ENCODE measurements at places on chromosomes 11 and 22.

- no peak for DNase-seq
These were observed 214.5 kb downstream of the BARX2 start for GRCh38 chr11:129590030-129590752.

DNA sequence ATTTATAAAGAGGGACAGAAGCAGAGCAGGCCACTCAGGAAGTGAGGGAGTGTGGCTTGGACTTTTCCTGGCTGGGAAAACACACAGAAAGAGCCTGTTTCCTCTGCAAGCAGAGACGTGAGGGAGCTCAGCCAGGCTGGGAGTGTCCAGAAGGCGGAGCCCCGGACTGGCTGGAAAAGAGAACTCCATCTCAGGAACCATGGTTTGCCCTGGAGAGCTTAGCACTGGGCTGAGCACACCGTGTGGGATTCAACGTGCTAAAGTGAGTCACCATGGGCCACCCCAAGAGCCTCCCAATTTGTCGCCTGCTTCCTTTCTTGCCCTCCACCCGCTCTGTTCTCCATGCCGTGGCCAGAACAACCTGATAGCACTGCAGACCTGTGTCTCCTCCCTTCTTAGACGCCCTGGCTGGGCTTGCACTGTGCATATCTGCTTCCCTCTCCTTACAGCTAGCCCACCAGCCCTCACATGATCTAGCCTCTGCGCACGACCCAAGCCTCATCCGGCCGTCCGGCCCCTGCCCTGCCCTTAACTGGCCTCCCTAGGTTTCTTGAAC, 51.8 kb downstream of the GALNT18 start:
- DNase-seq, result no peak

GRCh38 chr11:72239313-72239848, 4.6 kb downstream of the PHOX2A start:
- DNase-seq, result peak; percentile 41

- DNase-seq, result no peak
These were observed 5.0 kb downstream of the BSCL2 start for GRCh38 chr11:62702246-62702645.

- DNase-seq, result no peak
These were observed 1.5 kb downstream of the IFITM5 start for GRCh38 chr11:297586-298405.

- no peak for DNase-seq
These were observed 64.6 kb downstream of the EXT2 start for GRCh38 chr11:44159848-44160721.

DNA sequence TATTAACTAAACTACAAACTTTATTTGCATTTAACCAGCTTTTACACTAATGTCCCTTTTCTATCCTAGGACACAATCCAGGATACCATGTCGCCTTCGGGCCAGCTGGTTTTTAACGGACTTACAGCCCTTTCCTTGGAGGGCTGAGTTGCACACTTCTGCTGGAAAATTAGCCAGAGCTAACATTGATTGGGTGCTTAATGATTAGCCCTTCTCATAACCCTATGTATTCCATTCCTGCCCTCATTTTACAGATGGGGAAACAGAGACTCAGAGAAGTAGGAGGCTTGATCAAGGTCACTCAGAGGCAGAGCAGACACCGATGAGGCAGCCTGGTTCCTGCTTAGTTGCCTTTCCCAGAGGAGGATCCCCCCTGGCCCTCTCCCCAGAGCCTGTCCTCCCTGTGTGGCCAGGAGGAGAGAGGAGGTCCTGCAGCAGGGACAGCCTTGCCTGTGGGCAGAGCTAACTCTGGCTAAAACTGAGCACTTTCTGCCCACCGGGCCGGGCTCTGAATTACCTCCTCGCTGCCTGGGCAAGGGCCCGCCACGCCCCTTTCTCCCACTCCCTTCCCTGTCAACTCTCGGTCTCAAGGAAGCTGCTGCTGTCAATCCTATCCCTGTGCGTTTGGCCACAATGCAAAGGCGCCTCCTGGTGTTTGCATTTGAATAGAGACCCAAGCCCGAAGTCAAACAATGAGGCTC, 59.6 kb upstream of the PAX6 start:
- peak; percentile 49 for DNase-seq

DNA sequence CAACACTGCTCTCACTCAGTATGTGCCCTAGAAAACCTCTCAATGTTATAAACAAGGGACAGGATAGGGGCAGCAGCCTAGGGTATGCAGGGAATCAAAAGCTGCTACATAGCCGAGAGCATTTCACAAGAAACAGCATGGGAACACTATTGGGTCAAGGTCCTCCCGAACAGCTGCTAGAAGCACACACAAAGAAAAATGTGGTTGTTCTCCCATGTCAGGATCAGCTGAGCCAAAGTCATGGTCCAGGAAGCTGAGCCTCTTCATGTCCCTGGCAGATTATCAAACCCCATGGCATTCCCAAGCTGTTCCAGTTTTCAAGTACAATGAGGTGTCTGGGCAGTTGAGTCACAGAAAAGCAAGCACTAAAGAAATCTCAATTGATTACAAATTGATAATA, 21.0 kb upstream of the GDPD4 start:
- DNase-seq, result peak; percentile 34

GRCh38 chr11:117127171-117127901, 16.8 kb upstream of the PAFAH1B2 start:
- no peak for DNase-seq

- DNase-seq, result no peak
These were observed 557.1 kb upstream of the CADM1 start for GRCh38 chr11:116061322-116061721.

- DNase-seq, result peak; percentile 81
These were observed 4.3 kb upstream of the OSBPL5 start for GRCh38 chr11:3169255-3170043.

GRCh38 chr11:126537492-126537891, 182.0 kb downstream of the ST3GAL4 start:
- DNase-seq, result no peak

GRCh38 chr11:35888961-35889360, 54.9 kb upstream of the LDLRAD3 start:
- no peak for DNase-seq

DNA sequence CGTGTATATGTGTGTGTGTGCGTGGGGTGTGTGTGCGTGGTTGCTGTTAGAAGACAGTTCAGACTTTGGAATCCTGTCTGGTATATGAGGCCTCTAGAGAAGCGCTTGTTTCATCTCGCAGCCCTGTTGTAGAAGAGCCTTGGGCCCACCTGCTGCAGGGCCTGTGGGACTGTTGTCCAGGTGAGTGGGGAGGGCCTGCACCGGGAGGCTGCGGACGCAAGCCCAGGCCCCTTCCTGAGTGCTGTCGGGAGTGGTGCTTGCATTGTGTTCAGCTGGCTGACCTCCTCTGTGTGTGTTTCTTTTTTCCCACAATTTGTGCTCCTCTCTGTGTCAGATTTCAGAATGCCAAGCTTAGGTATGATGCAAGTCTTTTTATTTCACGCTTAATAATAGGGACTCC, 128.4 kb downstream of the TBC1D22A start:
- no peak for DNase-seq

DNA sequence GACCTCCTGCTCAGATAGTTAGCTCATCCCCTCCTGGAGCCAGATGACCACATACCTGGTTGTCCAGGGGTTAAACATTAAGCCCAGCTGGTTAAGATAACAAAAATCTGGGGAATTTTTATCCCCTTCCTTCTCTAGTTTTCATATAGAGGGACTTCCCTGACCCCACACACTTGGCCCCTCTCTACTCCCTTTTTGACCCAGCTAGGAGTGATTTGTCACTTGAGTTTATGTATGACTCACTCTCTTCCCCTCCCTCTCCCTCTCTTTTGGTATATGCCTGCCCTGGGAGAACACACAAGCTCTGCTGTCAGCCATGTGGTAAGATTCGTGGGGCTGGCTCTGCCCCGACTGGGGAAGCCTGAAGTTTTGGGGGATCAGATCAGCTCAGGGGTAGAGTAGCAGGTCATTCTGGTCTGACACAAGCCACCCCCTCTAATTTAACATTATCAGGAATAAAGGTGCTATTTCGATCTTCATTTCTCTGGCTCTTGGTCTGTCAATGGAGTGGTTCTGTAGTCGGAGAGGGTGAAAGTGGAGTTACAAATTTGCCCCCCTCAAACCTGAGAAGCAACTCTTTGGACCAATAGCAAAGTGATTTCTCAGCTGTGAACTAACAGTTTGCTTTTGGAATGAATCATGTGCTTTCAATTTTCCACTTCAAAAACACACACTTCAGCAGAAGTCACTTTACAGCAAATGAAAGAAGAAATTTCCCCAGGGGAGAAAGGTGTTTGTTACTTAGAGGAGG, 415.3 kb upstream of the CADM1 start:
- DNase-seq, result peak; percentile 67

DNA sequence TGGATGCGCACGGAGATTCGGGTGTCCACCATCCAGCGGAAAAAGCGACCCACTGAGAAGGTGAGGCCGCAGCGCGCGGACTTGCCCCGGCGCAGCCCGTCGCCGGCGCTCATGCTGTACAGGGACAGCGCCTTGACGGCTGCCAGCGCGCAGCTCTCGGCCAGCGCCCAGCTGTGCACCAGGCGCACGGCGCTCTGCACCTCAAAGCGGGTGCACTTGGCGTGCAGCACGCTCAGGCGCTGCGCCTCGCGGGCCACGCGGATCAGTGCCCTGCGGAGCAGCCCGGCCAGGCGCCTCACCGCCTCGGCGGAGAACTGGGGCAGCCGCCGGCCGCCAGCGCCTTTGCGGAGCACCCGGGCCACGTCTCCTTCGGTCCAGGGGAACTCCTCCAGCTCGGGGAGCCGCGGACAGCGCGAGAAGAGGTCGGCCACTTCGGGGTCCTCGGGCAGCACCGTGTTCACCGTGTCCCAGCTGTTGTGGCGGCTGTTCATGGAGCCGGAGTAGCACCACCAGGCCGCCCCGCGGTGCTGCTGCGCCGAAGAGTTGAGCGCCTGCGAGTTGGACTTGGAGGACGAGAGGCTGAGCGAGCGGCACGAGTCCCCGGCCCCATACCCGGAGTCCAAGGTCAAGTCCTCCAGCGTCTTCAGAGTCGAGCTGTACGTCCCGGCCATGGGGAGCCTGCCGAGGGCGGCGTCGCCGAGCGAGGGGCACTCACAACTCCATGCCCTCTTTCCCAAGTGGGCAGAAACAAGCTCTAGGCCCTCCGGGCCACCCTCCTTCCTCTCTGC, 703 bp downstream of the ABTB2 start:
- peak; percentile 78 for DNase-seq

DNA sequence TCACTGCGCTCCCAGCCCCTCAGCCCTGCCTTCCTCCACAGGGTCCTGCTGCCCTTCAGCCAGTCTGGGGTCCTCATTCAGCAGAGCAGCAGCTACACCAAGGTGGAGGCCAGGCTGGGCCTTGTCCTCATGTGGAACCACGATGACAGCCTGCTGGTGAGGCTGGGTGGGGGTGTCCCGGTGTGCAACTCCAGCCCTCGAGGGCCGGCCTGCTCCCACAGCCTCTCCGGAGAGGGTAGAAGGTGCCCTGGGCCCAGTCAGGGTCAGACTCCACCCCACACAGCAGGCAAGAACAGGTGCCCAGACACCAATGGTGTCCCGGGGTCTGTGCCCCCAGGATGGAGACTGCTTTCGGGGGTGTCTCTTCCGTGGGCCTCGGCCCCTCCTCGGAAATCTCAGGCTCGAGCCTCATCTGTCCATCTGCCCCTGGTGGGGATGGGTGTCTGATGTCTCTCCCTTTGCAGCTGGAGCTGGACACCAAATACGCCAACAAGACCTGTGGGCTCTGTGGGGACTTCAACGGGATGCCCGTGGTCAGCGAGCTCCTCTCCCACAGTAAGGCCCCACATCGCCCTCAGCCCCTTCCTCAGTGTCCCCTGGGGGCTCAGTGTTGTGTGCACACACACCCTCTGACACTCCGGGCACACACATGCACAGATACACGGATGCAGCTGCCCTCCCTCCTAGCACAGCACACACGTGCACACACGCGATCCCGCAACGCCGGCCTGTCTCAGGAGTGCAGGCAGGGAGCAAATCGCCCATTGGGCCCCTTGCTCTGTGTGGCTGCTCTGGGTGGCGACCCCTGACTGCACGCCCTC, 4.9 kb downstream of the MUC5AC start:
- DNase-seq, result no peak

DNA sequence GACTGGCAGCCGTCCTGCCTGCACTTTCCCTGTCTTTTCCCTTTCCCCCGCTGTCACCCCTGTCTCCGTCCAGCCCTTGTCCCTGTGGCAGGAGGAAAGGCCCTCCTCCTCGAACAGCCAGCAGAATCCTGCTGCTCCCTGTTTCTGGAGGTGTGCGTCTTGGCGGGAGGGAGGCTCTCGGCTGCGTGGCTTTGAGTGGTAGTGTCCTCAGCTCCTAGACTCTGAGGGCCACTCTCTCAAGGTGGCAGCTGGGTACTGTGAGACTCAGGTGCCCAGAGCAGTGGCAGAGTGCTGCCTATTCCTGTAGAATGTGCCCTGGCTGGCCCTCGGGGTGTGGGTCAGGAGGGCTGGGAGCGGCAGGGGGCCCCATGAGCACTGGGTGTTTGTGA, 9.1 kb upstream of the RANBP1 start:
- no peak for DNase-seq

- DNase-seq, result peak; percentile 47
These were observed 3.7 kb downstream of the MAFF start for GRCh38 chr22:38205261-38206128.

GRCh38 chr11:19460718-19461405, 220.1 kb upstream of the E2F8 start:
- no peak for DNase-seq

DNA sequence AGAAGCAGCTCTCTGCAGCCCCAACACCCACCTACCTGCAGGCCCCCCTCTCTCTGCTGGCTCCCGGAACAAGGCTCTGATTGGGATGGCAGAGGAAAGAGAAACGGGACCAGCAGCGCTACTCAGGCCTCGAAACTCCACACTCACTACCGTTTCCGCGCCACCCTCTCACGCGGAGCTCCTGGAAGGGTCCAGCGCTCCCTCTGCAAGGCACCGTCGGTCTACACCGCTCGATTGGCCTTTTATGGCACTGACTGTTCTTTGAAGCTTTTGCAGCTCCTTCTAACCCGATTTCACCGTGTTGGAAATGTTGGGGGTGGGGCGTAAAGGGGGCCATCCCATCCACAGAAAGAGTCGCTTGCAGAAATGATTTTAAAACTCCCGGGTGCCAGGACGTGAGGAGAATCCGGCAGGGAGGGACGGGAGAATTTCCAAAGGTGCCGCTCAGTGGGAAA, 323 bp upstream of the PANX1 start:
- DNase-seq, result no peak

GRCh38 chr22:27783436-27784119, 18.0 kb downstream of the MN1 start:
- no peak for DNase-seq

GRCh38 chr11:79956061-79956460, 515.2 kb upstream of the TENM4 start:
- DNase-seq, result no peak

DNA sequence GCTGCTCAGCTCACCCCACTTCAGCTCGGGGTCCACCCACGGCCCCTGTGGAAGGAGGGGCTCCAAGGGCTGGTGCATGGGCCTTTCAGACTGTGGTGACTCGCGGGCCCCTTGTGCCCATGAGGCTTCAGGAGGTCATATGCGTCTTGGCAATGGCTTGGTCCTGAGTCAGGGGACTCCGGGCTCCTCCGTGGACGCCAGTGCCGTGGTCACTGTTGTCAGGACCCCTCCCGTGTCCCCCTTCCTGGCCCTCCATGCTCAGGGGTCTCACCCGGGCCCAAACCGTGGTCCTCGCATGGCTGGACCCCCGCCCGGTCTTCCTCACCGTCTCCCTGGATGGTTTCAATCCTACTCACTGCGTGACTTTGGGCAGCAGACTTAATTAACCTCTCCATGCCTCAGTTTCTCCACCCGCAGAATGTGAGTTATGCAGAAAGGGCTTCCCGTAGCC, 436.4 kb downstream of the TBC1D22A start:
- DNase-seq, result no peak

- DNase-seq, result no peak
These were observed 167.9 kb upstream of the B3GAT1 start for GRCh38 chr11:134579724-134580609.
